ENCODE measurements at places on chromosomes 2 and 18.

DNA sequence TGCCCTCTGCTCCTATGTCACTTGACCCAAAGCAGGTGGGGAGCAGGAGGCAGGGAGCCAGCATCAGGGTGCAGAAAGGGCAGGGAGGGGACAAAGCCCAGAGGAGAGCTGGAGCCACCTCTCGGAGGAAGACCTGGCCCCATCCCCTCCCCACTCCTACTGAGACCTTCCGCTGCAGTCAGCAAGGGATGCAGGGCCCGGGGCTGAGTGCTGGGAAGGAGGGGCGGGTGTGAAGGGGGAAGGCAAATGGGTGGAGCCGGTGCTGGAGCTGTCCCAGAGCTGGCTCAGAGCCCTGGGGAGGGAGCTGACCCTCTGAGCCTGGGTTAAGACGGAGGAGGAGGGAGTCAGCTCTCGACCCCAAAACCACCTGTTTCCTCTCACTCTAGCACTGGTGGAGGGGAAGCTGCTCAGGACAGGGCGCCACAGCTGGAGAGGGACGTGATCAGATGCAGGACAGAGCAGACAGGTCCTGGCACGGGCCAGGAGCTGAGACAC, 33.8 kb downstream of the HS1BP3 start:
- DNase-seq = no peak

- no peak for DNase-seq
Measured at GRCh38 chr18:24414349-24415003, 12.0 kb upstream of the IMPACT start.

- no peak for DNase-seq
Measured at GRCh38 chr2:69601179-69601612, 42.3 kb downstream of the AAK1 start.

GRCh38 chr2:11920993-11921583, 174.7 kb downstream of the LPIN1 start:
- DNase-seq = no peak

GRCh38 chr2:195671563-195671962, 14.5 kb downstream of the SLC39A10 start:
- no peak for DNase-seq

DNA sequence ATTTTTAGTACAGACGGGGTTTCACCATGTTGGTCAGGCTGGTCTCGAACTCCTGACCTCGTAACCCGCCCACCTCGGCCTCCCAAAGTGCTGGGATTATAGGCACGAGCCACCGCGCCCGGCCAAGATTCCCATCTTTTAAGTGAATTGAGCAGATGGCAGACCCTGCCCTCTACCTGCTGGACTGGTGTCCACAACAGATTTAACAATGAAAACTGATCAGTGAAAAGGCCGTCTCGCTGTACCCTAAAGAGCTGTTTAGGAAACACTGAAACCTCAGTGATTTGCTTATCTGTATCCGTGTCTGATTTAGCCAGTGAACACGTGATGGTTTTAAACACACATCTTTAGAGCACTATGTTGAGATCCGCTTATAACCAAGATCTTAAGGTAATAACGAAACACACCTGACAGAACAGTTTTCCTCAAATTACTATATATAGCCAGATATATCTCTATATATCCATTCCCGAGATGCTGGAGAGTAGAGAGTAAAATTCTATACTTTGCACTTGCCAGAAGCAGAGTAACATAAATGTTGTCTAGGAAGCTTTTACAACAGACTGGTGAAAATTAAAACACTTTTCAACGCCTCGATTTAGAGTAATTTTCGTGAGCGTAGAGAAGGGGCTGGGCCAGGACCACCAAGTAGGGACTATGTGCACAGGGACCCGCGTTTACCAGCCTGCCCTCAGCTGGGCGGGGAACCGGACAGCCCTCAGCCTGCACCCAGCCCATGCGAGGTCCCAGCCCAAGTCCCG, 594 bp downstream of the FAM161A start:
- DNase-seq = no peak

GRCh38 chr2:38653715-38654527, 12.0 kb upstream of the GALM start:
- no peak for DNase-seq

DNA sequence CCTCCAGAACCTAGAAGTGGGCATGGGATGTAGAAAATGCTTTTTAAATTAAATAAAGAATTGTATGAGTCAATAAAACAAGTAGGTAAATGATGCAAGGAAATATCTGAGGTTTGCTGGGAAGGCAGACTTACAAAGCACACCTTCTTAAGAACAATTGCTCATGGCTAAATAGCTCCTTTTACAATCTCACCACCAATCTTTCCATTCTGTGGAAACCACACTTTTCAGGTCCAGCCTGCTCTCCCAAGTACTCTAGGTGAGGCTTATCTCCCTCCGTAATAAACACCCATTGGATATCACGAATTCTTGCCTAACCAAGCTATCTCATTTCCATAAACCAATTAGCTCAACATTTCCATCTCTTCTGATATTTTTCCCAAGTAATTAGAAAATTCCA, 91.5 kb upstream of the SLC8A1 start:
- no peak for DNase-seq

- DNase-seq = no peak
Measured at GRCh38 chr18:63247506-63247905, 72.1 kb downstream of the BCL2 start.

- no peak for DNase-seq
Measured at GRCh38 chr18:31646332-31647126, 37.9 kb downstream of the B4GALT6 start.

DNA sequence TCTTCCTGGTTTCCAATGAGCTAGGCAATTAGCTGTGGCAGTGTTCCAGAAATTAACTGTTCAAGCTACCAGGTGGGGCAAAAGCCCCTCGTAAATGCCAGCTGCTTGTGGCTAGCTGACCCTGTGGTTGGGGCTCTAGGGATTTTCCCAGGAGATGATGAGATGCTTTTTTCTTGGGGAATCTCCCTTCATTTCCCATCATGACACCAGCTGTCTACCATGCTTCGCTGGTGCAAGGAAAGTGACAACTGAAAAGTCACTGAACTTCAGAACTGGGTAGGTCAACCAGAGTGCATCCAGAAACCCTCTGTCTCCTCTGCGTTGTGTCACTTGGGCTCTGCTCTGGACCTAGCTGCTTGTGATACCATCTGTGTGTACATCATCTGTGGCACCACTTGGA, 386.5 kb upstream of the DCC start:
- no peak for DNase-seq

GRCh38 chr2:201349601-201350000, 7.5 kb downstream of the FLACC1 start:
- no peak for DNase-seq

DNA sequence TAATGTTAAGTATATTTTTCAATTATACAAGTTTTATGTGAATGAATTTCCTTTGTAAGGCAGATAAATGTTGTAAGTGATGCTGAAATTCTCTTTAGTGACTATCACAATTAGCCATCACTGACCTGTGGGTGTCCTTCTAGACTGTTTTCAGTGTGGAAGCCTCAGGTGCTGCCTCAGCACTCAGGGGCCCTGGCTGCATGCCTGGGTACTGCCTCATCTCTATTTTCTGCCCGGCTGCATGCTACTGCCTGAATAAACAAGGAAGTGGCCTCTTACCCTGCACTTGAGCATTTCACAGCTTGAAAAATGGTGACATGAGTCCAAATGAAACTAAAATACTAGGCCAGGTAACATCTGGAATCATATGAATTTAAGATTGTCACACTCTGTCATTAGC, 787.6 kb upstream of the SALL3 start:
- no peak for DNase-seq

- DNase-seq = no peak
Measured at GRCh38 chr18:74456349-74457042, 612 bp downstream of the DIPK1C start.

DNA sequence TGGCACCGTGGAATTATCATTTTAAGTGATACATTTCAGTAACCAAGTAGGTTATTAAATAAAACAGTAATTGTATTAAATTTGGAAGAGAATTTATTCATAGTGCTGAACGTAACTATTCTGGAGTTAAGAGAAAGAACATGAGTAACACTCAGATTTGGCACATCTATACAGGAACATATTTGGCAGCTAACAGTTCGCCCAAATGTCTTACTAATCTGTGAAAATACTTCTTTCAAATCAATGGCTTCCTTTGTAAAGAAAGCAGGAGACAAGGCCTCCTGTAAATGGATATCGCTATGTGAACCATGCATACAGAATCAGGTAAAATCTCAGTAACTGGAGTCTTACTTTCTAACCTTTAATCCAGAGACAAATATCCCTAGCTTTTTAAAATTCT, 64.4 kb downstream of the ZNF516 start:
- no peak for DNase-seq

DNA sequence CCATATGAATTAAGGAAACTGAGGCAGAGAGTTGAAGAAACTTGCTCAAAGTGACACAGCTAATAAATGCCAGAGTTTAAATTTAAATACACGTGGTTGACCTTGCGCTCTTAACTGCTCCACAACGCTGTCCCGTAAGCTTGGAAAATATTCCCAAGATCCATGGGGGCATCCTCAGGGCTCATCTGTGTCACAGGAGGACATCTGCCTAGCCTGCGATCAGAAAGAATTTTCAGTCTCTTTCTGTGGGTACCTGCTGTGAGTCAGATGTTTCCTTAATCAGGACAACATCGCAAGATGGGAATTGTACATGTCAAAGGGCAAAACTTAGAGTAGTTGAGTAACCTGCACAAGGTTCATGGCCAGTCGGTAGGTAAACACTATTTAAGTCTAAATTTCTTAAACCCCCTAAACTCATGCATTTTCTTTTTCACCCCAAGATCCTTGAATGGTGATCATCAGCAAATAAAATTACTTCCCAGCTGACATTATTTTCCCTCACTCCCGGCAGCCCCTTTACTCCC, 1.4 kb downstream of the CMPK2 start:
- DNase-seq = no peak

- no peak for DNase-seq
Measured at GRCh38 chr2:231545105-231545902, 15.1 kb upstream of the NMUR1 start.

DNA sequence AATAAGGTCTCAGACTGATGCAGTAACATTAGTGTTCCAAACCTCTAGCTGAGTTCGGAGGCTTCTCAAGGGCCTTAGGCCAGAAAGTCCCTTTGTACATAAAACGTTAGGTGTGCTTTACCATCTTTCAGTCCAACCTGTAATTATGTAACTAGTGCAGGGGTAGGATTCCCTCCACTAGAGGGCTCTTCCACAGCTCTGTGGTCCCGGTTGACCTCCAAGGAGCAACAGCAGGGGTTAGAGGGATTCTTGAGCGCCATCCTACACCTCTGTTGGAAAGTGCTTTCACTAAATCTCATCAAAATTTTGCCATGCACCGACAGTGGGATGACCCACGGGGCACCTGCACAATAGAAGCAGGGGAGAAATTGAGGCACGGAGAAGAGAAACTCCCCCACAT, 155.8 kb upstream of the LRP1B start:
- DNase-seq = no peak

- DNase-seq = no peak
Measured at GRCh38 chr2:37674946-37675345, 3.5 kb upstream of the CDC42EP3 start.

DNA sequence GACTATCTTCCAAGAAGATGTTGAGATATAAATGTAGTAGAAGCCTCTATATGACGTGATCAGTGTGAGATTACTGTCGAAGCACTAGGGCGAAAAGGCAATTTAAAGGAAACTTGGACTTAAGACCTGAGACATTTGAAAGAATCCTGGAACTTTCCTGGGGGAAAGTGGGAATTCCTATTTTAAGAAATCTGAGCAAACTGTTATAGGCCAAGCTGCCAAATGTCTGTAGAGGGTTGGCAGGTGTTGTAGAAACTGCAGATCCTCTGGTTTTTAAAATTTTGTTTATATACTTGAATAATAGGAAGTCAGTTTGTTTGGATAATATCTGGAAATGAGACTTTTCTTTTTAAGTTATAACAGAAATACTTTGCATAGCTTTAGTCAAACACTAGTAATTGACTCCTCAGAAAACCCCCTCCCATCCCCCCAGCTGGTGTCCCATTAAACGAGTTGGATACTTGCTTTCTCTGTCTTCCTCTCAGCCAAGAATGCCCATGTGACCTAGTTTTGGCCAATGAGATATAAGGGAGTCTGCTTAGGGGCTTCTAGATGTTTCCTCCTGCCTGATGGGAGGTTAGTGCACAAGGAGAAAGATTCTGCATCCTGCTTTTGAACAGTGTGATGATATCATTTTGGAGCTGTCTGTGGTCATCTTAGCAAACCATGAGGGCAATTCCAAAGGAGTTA, 61.2 kb downstream of the MOGAT1 start:
- DNase-seq = no peak

- DNase-seq = no peak
Measured at GRCh38 chr2:217412721-217413120, 552.9 kb upstream of the TNP1 start.

DNA sequence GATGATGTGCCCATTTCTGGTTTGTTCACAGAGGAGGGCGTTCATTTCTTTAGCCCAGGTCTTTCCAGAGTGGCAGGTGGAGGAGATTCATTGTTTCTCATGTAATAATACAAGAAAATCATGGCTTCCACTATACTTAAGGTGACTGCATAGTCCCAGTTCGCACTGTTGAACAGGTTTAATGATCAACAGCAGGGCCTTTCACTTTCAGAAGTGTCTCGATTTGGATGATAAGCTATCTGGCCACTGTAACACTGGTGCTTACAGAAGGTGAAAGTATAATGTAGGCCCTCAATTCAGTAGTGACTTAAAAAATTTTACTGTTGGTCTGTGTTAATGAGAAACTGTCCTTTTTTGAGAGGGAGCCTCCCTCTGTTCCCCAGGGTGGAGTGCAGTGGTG, 1.4 kb downstream of the RMC1 start:
- DNase-seq = no peak

DNA sequence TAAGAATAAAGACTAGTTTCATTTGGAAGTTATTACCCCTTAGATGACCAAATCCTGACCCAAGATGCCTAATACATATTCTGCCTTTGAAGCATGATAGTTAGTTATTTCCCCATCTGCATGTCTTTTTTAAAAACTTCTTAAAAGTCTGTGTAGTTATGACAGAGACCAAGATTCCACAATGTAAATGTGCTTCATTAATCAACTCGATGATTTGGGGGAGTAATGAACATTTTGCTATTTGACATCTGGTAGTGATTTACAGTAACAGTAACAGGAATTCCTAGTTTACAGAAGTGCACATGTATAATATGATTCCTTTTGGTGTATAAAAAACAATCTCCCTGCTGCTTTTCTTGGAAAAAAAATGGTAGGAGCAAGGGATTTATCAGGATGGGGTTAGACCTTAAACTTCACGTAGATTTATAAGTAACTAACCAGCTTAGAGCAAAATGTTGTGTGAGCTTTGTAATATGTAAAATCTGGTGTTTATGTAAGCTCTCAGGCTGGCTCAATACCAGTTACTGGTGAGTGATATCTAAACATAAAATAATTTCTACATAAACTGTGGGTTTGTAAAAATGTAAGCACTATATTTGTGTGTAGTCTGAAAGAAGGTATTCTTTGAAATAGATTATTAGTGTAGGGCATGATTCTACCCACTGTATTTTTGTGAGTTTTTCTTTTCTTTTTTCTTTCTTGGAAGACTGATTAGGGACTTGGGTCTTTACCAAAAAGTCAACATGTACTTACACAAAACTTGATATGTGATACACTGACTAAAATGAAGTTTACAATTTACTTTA, 641.6 kb downstream of the EPHA4 start:
- DNase-seq = no peak

Measured in T follicular helper cell (primary cell).